Fibroblast of skin of right biceps (primary cell): ENCODE measurements at places on chromosomes 6 and 20.

GRCh38 chr20:64010711-64011237 is 25.2 kb upstream of the C20orf204 start:
- peak; percentile 6 for DNase-seq

GRCh38 chr20:56511926-56512325 is 12.6 kb upstream of the FAM209A start:
- DNase-seq: no peak

DNA sequence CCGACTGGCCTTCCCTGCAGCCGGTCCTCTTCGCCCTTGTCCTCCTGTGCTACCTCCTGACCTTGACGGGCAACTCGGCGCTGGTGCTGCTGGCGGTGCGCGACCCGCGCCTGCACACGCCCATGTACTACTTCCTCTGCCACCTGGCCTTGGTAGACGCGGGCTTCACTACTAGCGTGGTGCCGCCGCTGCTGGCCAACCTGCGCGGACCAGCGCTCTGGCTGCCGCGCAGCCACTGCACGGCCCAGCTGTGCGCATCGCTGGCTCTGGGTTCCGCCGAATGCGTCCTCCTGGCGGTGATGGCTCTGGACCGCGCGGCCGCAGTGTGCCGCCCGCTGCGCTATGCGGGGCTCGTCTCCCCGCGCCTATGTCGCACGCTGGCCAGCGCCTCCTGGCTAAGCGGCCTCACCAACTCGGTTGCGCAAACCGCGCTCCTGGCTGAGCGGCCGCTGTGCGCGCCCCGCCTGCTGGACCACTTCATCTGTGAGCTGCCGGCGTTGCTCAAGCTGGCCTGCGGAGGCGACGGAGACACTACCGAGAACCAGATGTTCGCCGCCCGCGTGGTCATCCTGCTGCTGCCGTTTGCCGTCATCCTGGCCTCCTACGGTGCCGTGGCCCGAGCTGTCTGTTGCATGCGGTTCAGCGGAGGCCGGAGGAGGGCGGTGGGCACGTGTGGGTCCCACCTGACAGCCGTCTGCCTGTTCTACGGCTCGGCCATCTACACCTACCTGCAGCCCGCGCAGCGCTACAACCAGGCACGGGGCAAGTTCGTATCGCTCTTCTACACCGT is 6.1 kb downstream of the UBD start:
- DNase-seq: peak; percentile 30

GRCh38 chr6:169528755-169529154 is 173.1 kb downstream of the WDR27 start:
- DNase-seq: no peak

DNA sequence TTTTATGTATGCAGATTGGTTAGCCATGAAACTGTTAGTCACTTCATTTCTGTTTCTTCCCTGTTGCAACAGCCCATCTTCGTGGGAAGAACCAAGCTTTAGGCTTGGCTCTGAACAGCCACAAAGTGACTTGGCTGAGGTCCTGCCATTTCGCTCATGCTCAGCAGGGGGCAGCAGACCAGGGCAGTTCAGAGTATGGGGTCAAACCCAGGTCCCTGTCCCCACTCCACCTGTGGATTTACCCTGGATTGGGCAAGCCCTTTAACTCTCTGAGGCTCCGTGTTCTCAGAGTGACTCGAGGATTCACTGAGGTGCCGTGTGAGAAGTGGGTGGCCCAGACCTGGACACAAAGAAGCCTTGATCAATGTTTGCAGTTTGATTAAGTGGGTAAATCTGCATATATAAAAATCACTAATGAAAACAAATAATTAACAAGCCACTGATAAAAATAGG is 19.8 kb upstream of the MAP1LC3A start:
- DNase-seq: peak; percentile 35

- peak; percentile 27 for DNase-seq
Measured at GRCh38 chr20:19269737-19270340, 57.4 kb downstream of the SLC24A3 start.

DNA sequence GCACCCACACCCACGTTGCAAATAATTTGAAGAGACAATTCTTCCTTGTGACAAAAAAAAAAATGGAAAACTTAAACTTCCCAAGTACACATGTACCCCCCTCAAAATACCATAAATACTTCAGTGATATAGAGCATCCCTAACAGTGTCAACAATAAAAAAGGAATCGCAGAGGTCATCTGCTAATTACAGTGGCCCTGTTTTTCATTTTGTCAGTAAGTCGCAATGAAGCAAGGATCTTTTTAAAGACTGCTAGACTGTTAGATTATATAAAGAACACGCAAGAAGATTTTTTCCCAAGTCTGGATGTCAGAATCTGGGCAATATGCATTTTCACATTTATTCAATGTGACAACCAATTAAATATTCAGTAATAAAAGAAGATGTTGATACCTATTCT is 93.9 kb downstream of the EPB41L2 start:
- no peak for DNase-seq

DNA sequence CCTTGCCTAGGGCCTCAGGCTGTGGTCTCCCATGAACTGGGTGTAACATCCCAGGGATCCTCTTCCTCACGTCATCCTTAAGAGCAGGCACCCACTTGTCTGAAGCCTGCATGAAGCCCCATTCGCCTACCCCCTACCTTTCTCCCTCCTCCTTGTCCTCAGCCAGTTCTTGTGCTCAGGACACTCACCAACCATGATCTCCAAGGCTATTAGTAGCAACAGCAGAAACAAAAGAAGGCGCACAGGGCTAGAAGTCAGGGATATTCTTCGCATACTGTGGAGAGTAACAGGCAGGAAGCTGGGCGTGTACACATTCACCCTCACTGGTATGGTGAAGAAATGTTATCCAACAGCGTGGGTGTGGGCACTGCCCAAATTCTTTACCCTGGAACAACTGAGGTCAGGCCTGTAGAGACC is 7.3 kb downstream of the RAET1E start:
- no peak for DNase-seq

DNA sequence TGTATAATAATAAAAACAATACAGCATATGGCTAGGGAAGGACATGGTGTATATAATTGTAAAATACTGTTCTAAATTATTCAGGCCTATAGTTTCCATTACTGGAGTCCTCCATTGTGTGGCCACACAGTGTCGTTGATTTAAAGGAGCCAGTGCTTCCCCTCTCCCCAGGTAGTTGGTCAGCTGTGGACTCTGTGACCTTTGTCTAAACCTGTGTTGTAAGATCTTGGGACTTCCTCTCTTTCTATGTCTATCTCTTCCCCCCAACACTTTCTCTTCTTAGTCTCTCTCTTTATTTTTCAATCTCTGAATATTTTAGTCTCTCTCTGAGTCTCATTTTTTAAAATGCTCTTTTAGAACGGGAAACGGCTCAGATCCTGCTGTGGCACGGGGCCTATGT is 35.6 kb downstream of the BRPF3 start:
- DNase-seq: no peak

GRCh38 chr6:5746759-5747130 is 260.0 kb downstream of the NRN1 start:
- DNase-seq: no peak

GRCh38 chr6:167674486-167674885 is 152.2 kb upstream of the AFDN start:
- DNase-seq: no peak

DNA sequence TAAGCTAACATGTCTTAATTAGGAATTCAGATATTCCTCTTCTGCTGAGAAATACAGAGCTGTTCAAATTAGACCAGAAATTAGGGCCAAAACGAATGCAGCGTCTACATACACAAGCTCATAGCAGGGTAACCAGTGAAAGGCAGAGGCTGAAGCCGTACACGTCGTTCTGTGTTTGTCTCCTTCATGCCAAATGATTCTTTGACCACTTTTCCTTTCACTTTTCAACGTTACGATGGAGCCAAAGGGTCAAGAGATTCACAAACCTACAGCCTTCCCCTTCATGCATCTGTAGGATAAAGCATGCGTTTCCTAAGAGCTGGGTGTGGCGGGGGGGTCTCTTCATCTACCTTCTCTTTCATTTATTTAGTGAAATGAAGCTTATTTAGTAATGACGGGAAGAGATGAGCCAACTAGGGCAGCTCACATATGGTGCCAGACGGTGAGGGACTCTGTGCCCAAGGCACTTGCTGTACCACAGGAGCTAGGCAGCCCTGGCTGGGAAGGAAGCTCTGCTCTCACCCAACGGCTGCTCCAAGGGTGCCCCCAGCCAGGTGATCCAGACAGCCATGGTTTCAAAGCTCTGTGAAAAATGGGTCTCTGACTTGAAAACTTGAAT is 178.0 kb downstream of the ATXN1 start:
- DNase-seq: no peak

- DNase-seq: no peak
Measured at GRCh38 chr6:110543106-110543505, 66.7 kb upstream of the SLC22A16 start.

DNA sequence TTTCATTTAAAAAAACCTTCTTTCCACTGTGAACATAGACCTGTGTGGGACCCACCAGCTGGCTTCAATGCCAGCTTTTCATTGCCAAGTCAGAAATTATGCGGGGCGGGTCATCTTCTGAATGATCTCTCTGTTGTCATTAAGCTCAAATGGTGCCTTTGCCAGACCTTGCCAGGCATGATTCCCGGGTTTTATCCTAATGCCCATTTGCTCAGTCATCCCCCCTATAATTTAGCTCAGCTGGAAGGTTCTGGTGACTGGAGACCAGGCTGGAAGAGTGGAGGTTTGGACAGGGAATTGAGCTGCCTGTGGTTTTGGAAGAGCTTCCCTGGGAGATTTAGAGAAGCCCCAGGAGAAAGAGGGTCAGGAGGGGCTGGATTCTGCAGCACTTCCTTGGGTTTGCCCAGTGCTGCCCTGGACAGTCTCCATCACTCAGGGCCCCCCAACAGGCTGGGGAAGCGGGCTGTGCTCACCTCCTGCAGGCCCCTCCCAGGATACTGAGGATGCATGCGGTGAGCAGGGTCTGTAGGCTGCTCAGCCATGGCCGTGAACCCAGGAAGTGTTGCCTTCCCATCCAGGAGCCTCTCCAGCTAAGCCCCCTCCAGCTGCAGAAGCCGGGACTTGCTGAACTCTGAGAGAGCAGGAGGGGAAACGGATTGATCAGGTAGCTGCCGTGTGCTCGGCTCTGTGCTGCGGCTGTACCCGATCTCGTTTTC is 273.0 kb downstream of the CDH4 start:
- DNase-seq: no peak

DNA sequence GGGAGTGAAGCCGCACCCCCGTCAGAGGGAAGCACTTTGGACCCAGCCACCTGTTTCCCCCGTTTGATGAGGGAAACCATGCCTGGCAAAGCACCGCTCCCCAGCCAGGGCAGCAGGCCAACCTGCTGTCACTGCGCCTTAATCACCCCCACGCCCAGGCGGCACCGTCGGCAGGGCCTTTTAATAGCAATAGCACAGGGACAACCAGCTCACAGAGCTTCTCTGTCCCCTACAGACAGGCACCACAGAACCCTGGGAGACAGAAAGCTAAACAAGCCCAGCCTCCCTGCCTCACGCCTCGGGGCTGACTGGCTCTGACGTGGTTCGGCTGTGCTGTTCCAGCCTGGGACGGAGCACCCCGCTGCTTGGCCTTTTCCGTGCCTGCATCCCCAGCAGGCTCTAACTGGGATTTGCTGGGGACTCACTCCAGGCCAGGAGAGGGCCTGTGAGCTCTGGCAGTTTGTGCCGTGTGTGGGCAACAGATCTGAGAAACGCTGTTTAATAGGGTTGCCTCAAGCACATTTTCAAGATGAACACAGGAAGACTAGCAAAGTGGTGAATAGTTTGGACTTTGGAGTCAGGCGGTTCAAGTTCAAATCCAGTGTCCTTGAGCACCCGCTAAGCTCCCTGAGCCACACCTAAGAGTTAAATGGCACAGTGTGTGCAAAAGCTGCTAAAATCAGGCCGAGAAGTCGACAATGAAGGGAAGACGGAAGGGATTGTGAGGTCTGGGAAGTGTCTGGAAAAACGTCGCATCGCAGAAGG is 223.8 kb downstream of the NRN1 start:
- DNase-seq: no peak

GRCh38 chr6:111813237-111813636 is 60.0 kb downstream of the FYN start:
- DNase-seq: peak; percentile 89

GRCh38 chr6:167917551-167918154 is 79.8 kb upstream of the KIF25 start:
- DNase-seq: no peak

DNA sequence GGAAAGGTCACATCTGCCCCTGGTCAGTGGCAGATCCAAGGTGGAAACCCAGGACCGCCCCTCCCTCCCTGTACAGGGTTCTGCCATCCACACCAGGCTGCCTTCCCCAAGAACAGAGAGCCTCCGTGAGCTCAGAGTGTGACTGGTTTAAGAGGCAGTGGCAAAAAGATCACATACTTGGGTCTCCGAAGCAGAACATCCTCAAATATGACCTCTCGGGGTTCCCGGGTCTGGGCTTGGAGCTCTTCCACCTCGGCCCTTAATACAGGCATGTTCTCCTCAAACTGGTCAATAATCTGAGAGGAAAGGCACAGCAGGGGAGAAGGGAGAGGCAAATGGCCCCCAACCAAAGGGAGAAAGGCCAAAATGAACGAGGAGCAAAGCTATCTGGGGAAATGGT is 14.8 kb downstream of the C20orf96 start:
- DNase-seq: no peak

- no peak for DNase-seq
Measured at GRCh38 chr6:44119704-44120262, 7.5 kb downstream of the MRPL14 start.

DNA sequence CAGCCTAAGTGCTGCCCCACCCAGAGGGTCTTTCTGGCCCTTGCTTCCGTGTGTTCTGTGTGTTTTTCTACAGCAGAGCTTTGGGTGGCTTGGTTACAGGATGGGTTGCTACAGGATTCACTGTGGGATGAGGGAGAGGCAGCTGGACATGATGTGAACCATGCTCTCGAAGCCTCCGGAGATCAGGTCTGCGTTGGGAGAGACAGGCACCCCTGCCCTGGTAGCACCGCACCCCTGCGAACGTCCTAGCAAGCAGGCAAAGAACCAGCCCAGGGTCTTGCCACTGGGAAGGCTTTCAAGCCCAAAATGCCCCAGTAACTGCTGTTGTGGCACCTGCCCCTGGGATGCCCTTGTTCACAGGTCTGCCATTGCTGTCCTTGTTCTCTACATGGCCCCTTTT is 66.4 kb downstream of the IGF2R start:
- DNase-seq: no peak

DNA sequence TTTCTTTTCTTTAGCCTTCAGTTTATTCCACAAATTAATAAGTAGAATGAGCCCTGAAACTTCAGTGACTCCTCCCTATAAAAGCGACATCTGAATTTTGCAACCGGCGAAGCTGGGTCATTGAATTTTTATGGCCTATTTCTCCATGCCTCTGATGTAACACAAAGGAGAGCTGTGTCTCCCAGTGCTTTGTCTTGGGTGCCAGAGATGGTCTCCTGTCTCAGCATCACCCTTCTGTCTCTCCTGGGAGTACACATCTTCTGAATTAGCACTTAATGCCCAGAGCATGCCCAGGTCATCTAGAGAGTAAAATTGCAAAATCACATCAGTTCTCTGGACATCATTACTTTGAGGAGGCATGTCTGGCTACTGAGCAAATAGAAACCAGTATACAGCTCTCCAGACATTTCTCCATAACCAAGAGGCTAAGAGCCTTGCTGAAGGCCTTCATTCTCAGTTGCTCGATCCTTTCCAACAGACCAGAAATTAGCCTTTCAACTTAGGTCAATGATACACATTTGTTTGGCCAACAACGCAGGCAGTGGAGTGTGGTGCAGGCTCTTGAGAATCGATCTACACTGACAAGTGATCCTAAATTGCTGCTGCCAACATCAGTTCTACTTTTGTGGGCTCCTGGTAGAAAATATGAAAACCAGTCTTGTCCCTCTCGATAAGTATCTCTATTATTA is 176.0 kb upstream of the FOXQ1 start:
- no peak for DNase-seq

- DNase-seq: no peak
Measured at GRCh38 chr6:100575921-100576320, 111.2 kb upstream of the SIM1 start.

GRCh38 chr20:35739294-35740163 is 2.5 kb downstream of the RBM39 start:
- peak; percentile 49 for DNase-seq
